ENCODE measurements at places on chromosomes 2 and 18. TPM values are rescaled to one million over a fixed set of nuclear protein-coding genes. Genes with fewer than 3 reads are reported as not detected.
A peak's percentile ranks its signal among the peaks of the same experiment; 100 is the strongest.

- DNase-seq = no peak
Measured at GRCh38 chr18:48845174-48845573, 105.6 kb downstream of the SMAD7 start.

- DNase-seq = no peak
Measured at GRCh38 chr2:121504316-121504715, 26.4 kb upstream of the RNU4ATAC start.

GRCh38 chr18:47756364-47757016 lies 174.0 kb downstream of the SMAD2 start:
- no peak for DNase-seq

DNA sequence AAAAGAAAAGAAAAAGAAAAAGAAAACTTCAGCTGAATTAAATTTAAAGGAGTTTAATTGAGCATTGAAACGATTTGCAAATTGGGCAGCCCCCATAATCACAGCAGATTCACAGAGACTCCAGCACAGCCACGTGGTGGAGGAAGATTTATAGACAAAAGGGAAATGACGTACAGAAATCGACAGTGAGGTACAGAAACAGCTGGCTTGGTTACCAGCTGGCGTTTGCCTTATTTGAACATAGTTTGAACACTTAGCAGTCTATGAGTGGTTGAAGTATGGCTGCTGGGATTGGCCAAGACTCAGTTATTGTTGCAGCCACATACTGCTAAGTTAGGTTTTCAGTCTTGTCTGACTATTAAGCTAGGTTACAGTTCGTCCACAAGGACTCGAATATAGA lies 312.2 kb upstream of the SLC14A2 start:
- no peak for DNase-seq

DNA sequence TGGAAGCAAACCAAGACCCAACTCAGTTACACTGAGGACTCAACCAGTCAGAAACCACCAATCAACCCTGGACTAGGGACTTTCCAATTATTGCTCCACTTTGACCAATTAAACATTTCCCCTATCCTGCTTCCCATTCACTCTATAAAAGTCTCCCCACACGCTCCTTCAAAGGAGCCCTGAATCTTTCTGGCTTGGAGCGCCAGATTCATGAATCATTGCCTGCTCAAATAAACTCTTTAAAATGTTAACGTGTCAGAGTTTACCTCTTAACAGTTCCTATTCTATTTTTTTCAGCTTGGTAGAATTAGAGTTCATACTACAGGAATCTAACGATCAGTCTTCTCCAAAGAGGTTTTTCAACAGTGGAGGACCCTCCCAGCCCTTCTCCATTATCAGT lies 20.7 kb upstream of the SULT1C2 start:
- no peak for DNase-seq

DNA sequence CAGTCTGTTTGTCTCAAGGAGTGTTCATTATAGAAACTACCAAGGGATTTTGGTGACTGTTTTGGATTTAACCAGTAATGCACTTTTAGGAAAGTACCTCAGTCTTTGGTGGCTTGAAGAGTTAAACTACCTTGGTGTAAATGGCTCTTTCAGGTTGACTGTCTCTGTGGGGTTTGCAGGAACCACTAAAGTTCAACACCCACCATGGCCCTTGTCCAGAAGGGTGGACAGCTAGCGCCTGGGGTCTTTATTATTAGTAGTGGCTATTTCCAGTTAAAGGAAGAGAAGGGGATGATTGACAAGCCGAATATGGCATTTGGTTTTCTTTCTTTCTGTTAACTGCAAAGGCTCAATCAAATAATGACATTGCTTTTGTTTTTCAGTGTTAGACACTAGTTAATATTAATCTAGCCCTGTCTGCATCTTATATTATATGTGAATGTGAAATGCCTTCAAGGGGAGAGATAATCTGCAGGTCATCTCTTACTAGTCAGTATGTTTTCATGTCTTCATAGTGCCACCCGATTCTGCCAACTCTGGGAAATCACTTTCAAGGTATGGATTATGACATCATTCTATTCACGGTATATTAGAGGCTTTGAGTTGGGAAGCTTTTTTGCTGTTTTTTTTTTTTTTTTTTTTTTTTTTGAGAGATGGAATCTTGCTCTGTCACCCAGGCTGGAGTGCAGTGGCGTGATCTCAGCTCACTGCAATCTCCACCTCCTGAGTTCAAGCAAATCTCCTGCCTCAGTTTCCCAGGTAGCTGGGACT lies 56.4 kb downstream of the MAP4K4 start:
- DNase-seq = no peak

GRCh38 chr2:174779361-174779928 lies 15.2 kb upstream of the CHRNA1 start:
- DNase-seq = no peak

DNA sequence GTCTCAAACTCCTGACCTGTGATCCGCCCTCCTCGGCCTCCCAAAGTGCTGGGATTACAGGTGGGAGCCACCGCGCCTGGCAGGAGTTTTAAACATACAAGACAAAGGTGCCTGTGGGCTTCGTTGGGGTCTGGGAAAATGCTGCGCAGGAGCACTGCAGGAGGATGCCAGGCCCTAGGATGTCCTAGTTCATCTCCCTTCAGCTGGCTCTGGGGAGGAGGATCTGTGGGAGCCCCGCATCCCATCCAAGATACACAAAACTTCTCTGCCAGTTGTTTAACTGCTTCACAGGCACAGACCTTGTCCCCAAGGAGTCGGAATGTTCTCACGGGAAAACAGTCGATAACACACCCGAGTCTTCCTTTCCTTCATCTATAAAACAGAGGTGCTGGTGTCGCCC lies 89.1 kb downstream of the POLR1A start:
- DNase-seq = no peak

DNA sequence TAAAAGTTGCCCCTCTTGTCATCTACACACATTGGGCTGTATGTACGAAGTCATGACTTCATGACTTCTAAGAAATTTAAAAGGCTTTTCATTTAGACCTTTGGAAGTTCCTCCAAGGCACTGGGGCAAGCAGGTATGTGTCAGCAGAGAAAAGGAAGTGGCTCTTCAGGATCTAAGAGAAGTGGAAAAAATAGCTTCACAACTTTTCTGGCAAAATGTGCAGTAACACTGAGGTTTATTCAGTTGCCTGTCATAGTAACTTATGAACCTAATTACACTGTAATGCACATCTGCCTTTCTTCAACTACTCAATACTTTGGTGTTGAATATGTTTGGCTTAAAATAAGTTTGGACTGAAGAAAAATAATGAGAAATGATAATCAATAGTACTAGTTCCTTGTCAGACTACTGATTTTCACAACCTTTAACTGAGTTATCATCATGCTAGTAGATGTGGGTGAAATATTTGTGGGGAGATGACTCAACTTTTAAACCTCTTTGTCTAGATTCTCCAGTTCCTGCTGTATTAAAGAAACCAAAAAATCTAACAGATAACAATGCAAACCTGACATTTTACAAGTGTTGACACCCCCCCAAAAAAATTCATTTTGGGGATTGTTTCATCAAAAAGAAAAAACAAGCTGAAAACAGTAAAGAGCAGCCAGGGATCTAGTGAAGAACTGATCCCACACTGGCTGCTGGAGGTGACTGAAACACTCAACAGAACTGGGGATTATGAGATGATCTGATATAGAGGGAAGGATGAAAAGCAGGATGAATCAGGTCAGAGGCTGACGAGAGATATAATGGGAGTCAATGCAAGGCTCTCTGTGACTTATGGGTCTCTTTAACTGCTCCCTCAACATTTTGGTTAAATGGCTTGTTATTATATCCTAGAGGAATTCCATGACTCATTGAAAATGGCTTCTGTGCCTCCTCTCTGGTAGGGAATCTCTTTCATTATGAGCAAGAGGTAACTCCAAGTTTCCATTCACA lies 84.6 kb downstream of the COLEC12 start:
- no peak for DNase-seq

DNA sequence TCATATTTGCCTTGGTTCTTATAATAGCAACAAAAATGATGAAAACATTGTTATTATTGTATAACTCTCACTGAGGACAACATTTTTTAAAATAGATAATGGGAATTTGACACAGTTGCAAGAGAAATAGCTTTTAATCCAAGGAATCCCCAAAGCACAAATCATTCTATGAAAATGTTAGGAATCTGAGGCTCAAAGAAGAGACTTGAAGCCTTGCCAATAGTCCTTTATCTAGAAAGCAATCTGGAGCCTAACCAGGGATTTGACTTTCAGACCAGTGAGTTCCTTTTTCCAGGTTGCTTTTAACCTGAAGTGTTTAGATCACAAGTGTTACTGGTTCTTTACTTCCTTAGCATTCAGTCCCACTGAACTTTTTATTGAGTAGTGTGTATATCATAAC lies 574.5 kb upstream of the ZEB2 start:
- no peak for DNase-seq

- DNase-seq = no peak
Measured at GRCh38 chr2:47868611-47869352, 37.5 kb downstream of the FBXO11 start.

DNA sequence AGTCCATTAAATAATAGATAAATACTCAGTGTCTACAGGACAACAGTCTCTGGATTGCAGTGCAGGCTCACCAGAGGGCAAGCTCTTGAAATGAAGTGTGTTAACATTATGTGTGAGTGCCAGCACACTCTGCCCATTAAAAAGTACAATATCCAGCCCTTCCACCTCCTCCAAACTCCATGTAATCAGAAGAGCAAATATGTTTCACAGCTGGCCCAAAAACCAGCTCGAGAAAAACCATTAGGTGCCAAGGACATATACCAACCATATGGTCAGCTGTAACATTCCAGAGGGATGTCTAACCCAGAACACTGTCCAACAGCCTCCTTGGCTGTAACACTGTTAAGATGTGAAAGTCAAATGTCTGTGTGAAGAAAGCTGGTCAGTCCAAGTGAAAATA lies 112.2 kb downstream of the ZNF385B start:
- no peak for DNase-seq

DNA sequence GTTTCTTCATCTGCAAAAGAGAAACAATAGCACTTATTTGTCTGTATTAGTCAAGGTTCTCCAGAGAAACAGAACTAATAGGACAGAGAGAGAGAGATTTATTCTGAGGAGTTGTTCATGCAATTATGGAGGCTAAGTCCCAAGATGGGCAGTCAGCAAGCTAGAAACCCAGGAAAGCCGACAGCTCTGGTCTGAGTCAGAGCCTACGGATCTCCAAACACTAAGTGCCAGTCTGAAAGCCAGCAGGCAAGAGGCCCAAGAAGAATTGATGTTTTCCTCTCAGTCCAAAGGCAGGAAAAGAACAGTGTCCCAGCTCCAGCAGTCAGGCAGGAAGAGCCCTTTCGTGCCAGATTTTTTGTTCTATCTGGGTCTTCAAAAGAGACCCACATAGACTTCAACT lies 36.5 kb upstream of the SLC66A3 start:
- DNase-seq = no peak

DNA sequence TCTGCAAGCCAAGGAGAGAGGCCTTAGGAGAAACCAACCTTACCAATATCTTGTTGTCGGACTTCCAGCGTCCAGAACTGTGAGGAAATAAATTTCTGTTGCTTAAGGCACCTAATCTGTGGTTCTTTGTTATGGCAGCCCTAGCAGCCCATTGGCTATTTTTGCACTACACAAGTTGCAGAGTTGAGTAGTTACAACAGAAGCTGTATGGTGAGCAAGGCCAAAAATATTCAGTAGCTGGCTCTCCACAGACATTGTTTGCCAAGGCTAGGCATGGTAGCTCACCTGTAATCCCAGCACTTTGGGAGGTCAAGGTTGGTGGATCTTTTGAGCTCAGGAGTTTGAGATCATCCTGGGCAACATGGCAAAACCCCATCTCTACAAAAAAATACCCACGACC lies 27.1 kb upstream of the SCYGR1 start:
- DNase-seq = no peak

GRCh38 chr2:174868878-174869277 lies 104.6 kb upstream of the CHRNA1 start:
- no peak for DNase-seq

- no peak for DNase-seq
Measured at GRCh38 chr2:33059471-33060156, 112.9 kb downstream of the LTBP1 start.

DNA sequence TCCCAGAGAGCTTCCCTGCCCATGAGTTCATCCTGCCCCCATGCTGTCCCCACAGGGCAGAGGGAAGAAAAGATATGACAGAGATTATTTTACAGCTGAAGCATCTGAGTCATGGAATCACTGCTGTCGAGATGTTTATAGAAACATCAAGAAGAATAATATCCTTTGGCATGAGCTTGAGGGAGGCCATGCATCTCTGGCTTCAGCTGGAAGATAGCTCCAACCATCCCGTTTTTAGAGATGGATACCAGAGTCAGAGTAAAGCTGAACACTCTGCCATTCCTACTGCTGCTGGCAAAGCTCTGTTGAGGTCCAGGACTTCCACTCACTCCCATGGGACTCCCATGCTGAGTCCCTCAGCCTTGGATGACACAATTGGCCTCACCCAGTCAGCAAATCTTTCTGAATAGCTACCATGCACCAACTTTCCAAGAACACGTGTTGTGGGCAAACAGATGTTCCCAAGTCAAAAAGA lies 167.8 kb downstream of the TTC32 start:
- DNase-seq = no peak

DNA sequence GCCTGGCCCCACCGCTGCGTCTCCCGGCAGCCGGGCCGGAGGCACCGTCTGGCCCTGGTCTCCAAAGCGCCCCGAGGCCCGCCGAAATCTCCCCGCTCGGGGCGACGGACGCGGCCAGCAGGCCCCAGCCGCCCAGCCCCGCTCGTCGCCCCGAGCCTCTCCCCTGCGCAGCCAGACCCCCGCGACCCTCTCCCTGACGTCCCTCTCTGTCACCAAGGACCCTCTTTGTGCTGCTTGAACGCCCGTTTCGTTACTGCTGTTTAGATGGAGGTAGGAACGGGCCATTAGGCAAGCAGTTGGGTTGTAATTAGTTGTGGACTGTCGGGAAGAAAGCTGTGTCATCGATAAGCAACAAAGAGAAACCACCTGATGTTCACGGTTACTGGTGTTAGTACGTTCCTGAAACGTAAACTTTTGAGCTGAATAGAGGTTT lies 686 bp downstream of the UBXN4 start:
- peak; percentile 61 for DNase-seq

Gene RNF125
- polyA plus RNA-seq = 2.2 TPM

Gene REG3G
- polyA plus RNA-seq = not detected

Gene SLC14A1
- polyA plus RNA-seq = 6.2 TPM

Gene PRADC1
- 11.4 TPM for polyA plus RNA-seq

Gene EVX2
- polyA plus RNA-seq = not detected

Gene RPRM
- polyA plus RNA-seq = 4.1 TPM

Gene MPP4
- 0.41 TPM for polyA plus RNA-seq

Gene GPR35
- 1.7 TPM for polyA plus RNA-seq

Gene PROM2
- 28.8 TPM for polyA plus RNA-seq

Gene CCBE1
- 32.8 TPM for polyA plus RNA-seq

Gene LCT
- polyA plus RNA-seq = 0.08 TPM

Gene RAPGEF4
- 9.8 TPM for polyA plus RNA-seq

Gene CPS1
- polyA plus RNA-seq = 5.4 TPM

Data from renal cortex interstitium (tissue), 15 donors.